ENCODE measurements at places on chromosomes 6 and 20. TPM values are rescaled to one million over a fixed set of nuclear protein-coding genes. Genes with fewer than 3 reads are reported as not detected.
A peak's percentile ranks its signal among the peaks of the same experiment; 100 is the strongest.

GRCh38 chr20:61949714-61950640 is 115.7 kb downstream of the TAF4 start:
- DNase-seq = peak; percentile 27

- no peak for DNase-seq
Observed at GRCh38 chr6:5217356-5217755, 43.4 kb downstream of the LYRM4 start.

LY86 gene
- 1.8 TPM for total RNA-seq

DNA sequence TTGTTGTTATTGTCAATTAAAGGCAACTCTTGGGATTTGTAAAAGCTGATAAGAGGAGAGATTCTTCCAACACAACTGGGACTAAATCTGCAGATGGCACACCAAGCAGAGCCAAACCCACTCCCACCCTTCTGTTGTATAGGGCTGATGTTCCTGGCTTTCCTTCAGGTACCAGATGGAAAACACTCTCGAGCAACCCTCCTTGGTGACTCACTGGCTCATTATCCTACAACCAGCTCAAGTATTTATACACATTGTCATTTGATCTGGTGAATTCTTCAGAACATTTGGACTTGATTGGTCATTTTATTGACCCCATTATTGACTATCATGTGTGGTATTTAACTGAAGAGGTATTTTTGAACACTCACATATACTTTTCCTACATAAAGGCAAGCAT is 190.3 kb upstream of the PCSK2 start:
- DNase-seq = no peak

DNA sequence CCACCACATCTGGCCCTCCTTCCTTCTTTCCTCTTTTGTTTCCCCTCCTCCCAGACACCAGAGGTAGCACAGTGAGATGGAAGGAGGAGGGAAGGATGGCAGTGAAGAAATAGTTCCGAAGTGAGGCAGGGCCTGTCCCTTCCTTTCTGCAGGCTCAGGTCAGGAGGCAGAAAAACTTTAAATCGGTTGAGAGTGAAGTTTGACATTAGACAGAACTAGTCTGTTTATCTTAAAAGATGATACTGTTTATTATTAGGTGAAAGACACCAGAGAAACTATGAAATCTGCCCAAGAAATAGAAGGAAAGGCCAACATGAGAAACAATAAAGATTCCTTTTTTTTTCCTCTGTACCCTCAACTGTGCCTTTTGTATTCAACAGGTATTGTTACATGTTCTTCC is 670.3 kb downstream of the UTRN start:
- DNase-seq = no peak

CRISP3 gene
- total RNA-seq = 117 TPM

DNA sequence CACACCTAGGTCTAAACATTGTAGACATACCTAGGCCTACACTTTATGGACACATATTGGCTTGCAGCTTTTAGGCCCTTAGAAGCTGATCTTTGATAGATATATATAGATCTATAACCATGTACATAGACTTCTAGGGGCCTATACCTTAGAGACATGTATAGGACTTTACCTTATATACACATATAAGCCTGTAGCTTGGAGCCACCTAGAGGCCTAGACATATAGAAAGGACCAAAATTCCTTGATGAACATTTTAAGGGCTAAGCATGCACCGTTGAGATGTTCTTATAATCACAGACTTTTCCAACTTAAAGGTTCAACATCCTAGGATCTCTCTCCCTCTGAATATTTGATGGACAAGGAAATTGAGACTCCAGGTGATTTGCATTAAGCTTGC is 371.7 kb upstream of the SASH1 start:
- DNase-seq = no peak

- DNase-seq = no peak
Observed at GRCh38 chr6:31947864-31948263, 2.0 kb downstream of the CFB start.

DNA sequence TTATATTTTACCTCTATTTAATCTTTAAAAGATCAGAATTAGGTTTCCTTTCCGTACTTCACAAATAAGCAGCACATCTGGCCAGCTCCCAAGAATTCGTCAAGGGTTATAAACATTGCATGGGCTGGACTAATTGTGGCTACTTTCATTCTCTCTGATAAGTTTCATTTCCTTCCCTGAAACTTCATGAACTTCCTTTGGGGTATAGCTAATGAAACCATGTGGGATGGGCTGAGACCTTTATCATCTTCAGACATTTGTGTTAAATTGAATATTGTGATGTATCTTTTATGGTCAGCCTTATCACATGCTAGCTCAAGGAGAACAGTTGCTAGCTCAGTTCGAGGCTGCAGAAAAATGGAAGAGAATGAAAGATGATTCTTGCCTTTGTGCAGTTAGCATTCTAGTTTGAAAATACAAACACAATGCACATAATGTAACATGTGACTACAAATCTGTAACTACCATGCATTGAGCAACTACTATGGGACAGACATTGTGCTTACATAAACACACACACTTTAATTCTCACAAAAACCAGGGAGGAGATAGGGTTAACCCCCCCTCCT is 1.7 kb upstream of the GMPR start:
- peak; percentile 54 for DNase-seq

GRCh38 chr6:7317538-7317937 is 4.5 kb upstream of the SSR1 start:
- no peak for DNase-seq

VNN1 gene
- 0.23 TPM for total RNA-seq

GRCh38 chr6:167245591-167245990 is 45.5 kb upstream of the UNC93A start:
- DNase-seq = no peak

GRCh38 chr20:33568378-33568777 is 78.5 kb downstream of the CBFA2T2 start:
- no peak for DNase-seq

DNA sequence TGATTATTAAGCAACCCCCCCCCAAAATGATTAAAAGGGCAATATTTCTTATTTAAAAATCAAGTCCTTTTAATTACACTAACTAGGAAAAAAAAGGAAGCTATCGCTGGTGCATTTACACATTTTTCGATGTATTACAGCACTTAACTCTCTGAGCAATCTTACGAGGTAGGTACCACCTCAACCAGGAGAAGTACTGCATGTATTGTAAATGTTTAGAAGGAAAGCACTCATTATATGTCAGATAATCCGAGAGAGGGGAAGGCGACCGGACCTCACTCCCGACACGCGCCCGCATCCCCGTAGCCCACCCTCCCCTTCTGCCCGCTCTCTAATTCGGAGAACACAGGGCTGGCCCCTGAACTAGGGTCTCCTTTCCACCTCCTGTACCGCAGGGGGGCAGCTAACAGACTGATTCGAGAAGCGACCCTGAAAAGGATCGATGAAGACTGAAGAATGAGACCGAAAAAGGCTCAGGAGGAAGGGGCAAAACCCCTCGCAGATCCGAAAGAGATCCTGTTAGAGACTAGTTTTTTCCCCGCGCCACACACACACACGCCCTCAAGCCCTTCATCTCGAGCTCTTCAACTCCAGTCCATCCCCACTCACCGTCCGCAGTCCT is 337 bp downstream of the ESF1 start:
- DNase-seq = no peak

GRCh38 chr20:25544734-25545133 is 40.6 kb downstream of the NINL start:
- DNase-seq = no peak

DNA sequence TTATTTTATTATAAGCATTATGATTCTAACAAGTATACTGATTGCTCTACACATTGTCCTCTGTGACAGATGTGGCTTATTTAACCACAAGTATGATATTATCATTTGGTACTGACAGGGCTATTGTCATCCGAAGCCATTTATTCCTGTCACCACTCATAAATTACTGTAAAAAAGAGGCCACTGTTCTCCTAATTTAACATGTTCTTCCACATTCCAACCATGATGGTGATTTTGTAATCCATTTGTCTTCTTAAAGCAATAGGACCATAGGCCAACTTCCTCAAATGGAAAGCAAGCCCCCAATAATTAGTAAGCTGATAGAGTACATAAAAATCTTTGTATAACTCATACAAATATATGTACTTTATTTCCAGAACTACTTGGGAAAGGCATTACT is 50.6 kb downstream of the FUT9 start:
- DNase-seq = no peak

- DNase-seq = no peak
Observed at GRCh38 chr20:20491110-20491783, 123.3 kb downstream of the INSM1 start.

DNA sequence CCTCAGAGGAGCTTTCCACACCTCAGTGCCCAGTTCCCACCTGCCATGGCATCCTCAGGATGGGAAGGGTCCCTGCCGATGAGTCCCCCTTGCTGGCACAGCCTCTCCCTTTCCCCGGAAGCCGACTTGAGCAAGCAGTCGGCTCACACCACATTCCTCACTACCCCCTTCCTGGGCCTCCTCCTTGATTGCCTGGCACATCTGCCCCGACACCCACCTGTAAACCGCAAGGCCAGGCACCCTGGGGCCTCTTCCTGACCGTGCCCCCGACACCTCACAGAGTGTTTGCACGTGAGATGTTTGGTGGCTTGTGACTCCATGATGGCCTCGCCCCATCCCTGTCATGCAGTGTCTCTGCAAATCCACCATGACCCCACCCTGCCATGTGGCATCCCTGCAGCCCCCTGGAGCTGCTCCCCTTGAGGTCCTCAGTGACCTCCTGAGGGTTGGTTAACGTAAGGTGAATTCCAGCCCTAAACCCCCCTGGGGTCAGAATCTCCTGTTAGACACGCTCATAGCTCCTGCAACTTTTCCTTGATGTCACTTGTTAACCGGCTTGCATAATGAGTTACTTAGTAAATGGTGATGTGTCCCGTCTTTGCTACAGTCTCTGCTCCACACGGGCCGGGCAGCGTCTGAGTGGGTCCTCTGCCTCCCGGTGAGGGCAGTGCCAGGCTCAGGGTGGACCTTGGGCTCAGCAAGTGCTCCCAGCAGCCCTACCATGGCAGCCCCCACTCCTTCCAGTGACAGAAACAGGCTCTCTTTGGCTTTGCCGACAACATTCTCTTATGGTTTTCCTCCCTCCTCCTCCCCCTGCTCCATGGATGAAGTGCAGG is 115.9 kb upstream of the FRMD1 start:
- no peak for DNase-seq

GRCh38 chr20:56368351-56369134 is 9.8 kb downstream of the FAM210B start:
- DNase-seq = no peak

RNF146 gene
- total RNA-seq = 36.5 TPM

CRISP2 gene
- total RNA-seq = 0.60 TPM

DNA sequence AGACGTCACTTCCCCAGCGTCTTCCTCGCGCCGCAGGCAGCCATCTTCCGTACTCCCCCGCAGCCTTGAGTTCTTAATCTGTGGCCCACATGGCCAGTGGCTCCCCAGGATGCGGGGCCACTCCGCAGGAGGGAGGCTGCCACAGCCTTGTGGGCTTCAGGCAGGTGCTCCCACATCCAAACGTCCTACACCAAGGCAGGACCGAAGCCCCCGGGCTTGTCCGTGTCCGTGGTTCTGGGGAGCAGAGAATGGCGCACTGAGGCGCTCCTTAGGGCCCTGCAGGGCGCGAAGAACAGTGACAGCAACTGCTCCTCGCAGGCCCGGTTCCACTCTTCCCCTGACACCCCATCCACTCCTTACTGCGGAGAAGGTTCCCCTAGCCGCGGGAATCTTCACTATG is 755.8 kb downstream of the PRIM2 start:
- no peak for DNase-seq

DNA sequence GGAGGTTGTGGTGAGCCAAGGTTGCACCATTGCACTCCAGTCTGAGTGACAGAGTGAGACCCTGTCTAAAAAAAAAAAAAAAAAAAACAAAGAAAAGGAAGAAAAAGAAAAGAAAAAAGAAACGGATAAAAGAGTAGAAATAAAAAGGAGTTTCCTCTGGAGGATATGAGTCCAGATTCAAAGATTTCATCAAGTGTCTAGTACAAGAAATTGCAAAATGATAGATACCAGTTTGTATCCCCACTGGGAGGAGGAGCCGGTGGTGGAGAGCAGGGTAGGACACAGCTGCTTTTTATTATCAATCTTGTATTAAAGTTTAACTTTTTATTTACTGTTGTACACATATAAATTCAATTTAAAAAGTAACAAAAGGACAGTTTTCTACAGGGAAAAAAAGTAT is 113.9 kb downstream of the BMP7 start:
- no peak for DNase-seq

- DNase-seq = no peak
Observed at GRCh38 chr6:134683783-134684422, 266.0 kb downstream of the ALDH8A1 start.

GRCh38 chr20:38239441-38239840 is 21.1 kb downstream of the KIAA1755 start:
- no peak for DNase-seq

DNA sequence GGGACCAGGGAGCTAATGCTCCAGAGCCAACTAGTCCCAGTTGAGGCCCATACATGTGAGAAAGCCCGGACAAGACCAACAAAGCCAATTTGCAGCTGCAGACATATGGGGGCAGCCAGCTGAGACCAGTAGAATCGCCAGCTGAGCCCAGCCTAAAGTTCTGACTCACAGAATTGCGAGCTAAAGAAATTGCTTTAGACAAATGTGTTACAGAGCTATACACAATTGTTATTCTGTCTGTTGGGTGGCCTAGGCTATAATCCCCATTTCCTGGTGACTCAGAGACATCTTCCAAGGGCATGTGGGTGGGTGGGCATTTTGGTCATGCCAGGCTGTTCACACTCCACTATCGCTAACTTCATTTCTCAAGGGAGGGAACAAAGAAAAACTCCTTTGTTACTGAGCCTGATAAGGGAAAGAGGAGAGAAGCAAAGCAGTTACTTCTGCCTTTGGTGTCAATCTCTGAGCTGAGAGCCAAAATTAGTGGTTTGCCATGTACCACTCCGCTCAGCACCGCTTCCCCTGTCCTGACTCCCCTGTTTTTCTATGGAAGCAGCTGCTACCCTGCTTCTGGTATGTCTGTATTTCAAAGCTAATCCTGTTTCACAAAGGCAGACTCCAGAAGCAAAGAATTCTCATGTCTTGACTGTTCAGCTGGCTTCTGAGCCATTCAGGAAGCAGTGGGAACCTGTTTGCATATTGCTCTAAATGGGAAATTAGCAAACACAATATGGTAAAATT is 26.1 kb downstream of the SCP2D1 start:
- no peak for DNase-seq

GGTLC1 gene
- total RNA-seq = not detected

DNA sequence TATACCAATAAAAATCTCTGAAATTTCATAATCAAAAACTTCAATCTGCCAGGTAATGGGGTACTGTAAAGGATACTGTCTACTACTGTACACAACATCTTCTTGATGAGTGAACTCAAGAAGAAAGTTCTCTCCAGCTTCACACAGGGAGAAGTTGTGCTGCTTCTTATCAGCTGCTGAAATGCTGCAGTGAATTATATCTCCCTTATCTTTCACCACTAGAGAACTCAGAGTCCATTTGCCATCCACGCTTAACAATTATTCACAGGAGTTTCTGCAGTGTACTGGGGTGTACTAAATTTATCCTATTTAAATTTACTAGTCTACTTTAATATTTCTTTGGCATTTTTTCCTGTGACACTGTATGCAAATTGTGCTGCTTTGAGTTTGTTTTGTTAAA is 384.8 kb downstream of the TFAP2B start:
- DNase-seq = no peak

GRCh38 chr20:36117638-36118037 is 36.9 kb upstream of the EPB41L1 start:
- no peak for DNase-seq

TPX2 gene
- 0.81 TPM for total RNA-seq

STMN3 gene
- total RNA-seq = 16.5 TPM

ULBP1 gene
- total RNA-seq = 2.5 TPM
